ENCODE measurements at places on chromosomes 7 and 10.

GRCh38 chr7:44216019-44216418 is 15.2 kb downstream of the YKT6 start:
- DNase-seq = no peak

DNA sequence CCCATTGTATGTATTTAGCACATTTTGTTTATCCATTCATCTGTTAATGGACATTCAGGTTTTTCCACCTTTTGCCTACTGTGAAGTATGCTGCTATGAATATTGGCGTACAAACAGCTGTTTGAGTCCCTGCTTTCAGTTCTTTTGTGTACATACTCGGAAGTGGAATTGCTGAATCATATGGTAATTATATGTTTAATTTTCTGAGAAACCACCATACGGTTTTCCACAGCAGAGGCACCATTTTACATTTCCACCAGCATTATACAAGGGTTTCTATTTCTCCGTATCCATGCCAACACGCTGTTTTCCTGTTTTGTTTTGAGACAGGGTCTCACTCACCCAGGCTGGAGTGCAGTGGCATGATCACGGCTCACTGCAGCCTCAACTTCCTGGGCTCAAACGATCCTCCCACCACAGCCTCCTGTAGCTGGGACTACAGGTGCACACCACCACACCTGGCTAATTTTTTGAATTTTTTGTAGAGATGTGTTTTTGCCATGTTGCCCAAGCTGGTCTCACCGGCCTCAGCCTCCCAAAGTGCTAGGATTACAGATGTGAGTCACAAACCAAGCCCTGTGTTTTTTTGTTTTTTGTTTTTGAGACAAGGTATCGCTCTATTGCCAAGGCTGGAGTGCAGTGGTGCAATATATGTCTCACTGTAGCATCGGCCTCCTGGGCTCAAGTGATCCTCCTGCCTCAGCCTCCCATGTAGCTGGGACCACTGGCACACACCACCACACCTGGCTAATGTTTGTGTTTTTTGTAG is 22.1 kb upstream of the FBXW4 start:
- DNase-seq = no peak

- DNase-seq = no peak
These were observed 75.3 kb downstream of the MKI67 start for GRCh38 chr10:128050936-128051335.

- no peak for DNase-seq
These were observed 38.8 kb downstream of the VPS41 start for GRCh38 chr7:38870147-38870546.

- no peak for DNase-seq
These were observed 48.1 kb downstream of the GNAI1 start for GRCh38 chr7:80182630-80183276.

DNA sequence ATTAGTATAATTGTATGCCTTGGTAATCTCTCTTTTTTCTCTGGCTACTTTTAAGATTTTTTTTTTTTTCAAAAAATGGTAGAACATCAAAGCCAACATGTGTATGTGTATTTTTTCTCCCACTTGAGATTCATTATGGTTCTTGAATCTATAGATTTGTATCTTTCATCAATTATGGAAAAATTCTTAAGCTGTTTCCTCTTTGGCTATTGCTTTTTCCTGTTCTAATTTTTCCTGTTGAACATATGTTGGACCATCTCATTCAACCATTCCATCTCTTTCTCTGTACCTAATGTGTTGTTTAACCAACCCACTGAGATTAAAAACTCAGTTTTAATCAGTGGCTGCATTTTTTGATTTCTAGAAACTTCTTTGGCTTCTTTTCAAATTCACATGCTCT is 107.2 kb downstream of the HECTD2 start:
- no peak for DNase-seq

DNA sequence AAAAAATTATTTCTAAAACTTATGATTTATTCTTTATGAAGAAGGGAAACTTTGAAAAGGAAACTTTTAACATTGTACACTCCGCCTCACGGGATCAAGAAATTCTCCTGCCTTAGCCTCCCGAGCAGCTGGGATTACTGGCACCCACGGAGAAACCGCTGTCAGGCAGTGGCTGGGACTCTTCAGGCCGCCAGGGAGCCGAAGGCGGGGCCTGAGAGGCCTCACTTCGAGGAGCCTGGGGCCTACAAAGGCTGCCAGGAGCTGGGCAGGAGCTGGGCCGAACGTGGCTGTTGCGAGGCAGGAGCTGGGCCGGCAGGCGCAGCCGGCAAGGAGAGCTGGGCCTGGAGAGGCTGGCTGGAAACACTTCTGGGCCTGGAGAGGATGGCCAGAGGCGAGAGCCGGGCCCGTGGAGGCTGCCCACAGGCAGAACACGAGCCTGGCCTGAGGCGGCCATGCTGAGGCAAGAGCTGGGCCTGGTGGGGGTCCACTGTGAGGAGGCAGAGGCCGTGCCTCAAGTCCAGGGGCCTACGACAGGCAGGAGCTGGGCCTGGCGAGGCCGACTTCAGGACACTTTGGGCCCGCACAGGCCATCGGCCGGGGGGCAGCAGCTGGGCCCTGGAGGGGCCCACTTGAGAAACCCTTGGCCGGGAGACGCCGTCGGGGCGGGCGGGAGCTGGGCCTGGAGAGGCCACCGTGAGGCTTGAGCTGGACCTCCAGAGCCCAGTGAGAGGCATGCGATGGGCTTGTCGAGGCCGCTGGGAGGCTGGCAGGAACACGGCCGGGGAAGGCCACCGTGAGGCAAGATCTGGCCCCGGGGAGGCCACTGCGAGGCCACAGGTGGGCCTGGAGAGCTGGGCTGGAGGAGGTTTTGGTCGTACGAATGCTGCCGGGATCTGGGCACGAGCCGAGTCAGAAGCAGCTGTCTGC is 23.7 kb downstream of the MDH2 start:
- DNase-seq = no peak

- no peak for DNase-seq
These were observed 105.3 kb downstream of the BMS1 start for GRCh38 chr10:42887734-42888503.

Measured in CD4-positive, alpha-beta T cell treated with Interleukin-1 beta for 1 hour (primary cell).